Fibroblast of villous mesenchyme (primary cell): ENCODE measurements at places on chromosomes 5 and 9. TPM values are rescaled to one million over a fixed set of nuclear protein-coding genes. Genes with fewer than 3 reads are reported as not detected.

DNA sequence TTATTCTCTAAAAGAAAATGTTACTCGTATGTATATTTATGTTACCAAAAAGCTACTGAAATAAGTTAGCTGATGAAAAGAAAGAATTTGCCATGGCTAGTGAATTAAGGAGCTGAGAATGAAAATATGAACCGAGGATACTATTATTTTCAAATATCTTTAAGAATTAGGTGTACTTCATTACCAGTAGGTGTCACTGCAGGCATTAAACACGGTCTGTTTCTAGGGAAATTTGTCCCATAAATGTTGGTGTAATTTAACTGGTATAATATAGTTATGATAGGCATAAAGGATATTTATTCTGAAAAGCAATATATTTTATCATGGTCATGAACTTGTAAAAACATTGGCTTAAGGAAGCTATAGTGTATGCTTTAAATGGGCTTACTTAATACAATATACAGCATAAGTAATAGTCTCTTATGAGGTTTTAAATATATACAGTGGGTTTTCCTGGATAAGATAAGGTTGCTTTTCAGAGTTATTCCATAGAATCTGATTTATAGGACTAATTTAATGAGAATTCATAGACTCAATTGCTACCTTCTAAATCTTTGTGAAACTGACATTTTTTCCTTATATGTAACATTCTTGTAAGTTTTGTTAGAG, 72.4 kb upstream of the MPDZ start:
- DNase-seq = peak; percentile 74

DNA sequence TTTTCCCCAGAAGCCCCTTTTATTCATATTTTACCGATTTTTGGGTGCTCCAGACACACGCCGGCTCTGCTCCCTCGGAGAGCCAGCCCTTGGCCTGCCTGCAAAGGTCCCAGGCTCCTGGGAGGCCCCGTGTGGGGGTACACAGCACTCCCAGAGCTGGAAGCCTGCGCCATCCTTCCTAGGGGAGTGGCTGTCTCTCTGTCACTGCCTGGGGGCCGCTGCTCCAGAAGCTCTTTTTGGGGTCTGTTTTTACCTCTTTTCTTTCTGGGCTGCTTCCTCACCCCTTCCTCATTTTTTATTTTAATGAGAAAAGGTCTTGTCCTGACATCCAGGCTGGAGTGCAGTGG, 119.1 kb upstream of the COL5A1 start:
- no peak for DNase-seq

DNA sequence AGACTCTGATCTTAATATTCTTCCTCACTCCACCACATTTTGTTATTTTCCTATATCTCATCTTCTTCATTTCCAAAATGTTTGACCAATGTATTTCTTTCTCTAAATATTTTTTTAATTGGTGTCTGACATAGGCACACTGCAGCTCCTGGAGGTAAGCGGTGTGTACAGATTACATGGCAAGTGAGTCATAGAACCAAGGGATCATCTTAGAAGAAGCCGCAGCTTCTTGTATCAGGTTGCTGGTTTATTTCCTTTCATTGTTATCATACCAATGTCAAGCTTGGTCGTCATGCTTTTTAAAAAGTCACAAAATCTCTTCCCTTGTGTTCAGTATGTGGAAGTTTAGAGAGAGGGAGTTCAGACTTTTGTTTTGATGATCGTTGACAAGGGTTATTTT, 526.1 kb upstream of the CDH18 start:
- DNase-seq = no peak

DNA sequence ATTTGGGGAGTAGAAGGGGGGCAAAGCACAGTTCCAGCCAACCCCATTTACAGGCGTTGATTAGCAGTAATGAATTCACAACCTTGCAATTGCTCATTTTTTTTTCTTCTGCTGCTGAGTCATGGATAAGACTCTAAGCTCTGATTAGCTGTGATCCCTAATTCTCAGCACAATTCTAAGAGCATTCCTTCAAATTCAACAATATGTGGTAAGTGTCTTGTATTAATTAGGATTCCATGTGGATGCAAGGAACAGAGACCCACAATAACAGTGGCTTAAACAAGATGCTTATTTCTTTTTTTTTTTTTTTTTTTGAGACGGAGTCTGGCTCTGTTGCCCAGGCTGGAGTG, 133.4 kb downstream of the PALM2AKAP2 start:
- no peak for DNase-seq

DNA sequence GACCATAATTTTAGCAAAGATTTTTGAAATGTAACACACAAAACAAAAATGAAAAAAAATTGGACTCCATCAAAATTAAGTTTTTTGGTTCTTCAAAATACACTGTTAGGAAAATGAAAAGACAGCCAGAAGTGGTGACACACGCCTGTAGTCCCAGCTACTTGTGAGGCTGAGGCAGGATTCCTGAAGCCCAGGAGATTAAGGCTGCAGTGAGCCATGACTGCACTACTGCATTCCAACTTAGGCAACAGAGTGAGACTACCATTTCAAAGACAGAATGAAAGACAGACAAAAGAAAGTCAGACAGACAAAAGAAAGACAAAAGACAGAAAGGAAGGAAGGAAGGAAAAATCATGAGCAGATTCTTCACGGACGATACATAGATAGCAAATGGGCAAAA, 7.5 kb downstream of the DIAPH1 start:
- DNase-seq = no peak

DNA sequence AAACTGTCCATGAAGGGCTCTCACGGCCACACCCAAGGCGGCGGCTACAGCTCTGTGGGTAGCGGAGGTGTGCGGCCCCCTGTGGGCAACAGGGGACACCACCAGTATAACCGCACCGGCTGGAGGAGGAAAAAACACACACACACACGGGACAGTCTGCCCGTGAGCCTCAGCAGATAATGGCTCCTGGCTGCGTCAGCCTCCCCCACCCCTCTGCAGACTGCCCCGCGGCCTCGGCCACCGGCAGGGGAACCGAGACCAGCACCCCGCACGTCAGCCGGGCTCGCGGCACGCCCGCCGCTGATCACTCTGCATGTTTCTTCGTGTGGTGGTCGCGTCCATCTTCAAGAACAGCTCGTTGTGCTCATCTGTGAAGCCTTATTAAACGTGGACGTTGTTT, 41.5 kb downstream of the TENT4A start:
- no peak for DNase-seq

DNA sequence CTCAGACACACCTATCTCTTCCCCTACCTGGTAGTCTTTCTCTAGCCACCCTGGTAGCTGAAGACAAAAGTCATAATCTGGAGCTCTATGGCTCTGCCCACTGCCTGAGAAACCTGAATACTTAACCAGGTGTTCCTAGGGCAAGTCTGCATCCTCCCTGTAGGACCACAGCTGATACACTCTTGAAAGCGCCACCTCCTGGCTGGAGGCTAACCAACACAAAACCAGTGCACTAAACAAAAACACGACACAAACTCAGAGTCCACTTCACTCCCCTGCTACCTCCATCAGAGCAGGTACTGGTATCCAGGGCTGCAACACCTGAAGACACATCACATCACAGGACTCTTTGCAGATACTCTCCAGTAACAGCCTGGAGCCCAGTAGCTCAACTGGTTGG, 84.6 kb upstream of the ANXA1 start:
- DNase-seq = no peak

DNA sequence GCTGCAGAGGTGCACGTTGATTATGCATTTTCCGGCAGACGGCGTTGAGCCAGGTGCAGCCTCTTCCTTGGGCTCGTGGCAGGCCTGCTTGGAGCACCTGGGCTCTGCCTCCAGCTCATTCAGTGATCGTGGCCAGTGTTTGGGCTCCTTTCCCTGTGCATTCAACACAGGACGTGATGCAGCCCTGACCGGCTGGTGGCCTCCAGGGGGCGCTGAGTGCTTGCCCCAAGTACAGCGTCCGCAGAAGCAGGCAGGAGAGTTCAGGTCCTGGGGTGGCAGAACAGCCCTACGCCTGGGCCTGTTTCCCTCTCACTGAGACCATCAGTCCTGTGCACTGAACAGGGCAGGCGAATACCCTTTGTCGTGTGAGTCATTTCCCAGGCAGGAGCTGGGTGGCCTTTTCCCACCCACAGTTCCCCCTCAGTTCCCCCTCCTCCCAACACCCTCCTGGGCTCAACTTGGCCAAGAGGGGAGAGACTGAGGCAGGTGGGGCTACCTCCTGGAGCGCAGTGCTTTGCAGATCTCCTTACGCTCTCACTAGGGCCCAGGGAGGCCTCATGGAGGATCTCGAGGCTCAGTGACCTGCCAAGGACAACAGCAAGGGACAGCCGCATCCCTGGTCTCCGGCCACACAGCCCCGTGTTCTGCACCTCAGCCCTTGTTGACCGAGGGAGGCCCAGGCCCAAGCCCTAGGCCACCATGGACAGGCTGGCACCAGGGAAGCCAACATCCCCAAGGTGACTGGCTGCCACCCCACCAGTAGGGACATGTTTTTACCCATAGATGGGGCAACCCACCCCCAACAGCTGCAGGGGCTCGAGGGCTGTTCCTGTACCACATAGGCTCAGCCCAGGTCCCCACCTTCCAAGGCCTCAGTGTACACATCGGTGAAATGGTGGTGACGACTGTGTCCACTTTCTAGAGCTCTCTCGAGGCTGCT, 52.9 kb downstream of the LRSAM1 start:
- DNase-seq = peak; percentile 87

DNA sequence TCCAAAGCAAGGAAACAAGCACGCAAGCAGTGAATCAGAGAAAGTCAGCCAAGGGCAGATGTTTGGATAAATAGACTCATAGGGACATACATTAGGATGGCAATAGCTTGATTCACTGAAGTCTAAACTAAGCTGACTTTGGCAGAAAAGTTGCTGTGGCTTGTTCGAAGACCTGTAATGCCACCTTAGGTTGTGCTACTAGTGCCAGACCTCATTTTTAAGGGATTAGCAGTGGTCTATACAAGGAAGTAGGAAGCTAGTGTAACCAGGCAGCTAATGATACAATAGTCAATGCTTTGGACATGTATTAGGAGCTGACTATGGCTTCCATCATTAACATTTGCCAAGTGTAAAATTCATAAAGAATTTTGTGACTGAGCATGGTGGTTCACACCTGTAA, 63.1 kb downstream of the FCHO2 start:
- DNase-seq = no peak

DNA sequence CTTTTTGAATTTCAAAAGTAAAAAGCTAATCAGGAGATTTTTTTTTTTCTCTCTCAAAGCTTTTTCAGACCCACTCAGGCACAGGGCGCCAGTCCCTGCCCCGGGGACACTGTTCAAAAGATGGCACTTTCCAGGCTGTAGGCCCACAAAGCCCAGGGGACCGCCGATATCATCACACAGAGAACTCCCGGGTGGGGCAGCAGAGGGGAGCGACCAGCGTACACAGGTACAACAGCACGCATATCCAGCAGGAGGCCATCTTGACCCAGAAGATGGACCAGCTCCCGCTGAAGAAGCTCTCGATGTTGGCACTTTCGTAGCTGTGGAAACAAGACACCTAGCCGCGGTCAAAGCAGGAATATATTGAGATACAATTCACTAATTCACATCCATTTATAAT, 108.3 kb downstream of the THBS4 start:
- no peak for DNase-seq

DNA sequence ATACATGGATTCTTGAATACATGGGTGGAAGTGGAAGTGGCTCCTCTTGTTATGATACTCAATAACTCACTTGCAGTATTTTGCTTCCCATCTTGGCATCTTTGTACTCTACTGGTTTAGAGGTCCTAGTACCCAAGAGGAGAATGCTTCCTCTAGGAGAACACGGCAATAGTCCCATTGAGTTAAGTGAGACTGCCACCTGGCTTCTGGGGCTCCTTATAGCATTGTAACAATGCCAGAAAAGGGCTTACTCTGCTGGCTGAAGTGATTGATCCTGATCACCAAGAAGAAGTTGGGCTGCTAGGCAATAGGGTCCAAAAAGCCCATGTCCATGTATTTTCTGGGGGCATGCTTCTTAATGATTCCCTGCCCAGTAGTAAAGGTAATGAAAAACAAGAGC, 627.6 kb upstream of the SGCD start:
- no peak for DNase-seq

DNA sequence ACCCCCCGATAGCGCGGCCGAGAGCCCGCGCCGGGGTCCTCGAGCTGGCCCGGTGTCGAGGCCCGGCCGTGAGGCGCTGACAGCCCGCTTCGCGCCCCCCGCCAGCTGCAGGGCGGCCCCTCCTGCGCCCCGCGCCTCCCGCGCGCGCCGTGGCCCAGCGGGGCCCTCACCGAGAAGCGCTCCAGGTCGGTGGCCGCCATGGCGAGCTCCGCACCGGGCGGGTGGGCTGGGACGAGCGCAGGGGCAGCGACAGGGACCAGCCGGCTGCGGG, 166 bp downstream of the SEPTIN8 start:
- DNase-seq = no peak

DNA sequence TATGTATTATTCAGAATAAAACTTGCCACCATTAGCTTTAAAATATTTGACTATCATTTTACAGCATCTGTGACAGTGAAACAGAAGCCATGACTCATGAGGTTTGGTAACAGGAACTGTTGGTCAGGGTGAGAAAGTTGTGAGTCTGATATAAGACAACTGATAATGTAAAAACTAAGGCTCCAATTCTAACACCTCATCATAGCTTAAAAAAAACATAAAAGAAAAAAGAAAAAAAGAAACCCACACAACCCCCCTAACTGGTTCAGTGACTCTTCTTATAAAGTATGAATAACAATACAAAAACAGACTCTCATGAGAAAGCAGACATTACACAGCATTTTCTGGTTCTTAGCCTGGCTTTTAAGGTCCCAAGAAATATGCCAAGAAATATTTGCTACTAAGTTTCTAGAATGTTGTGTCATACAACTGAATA, 85.8 kb downstream of the MRPS27 start:
- DNase-seq = peak; percentile 76

DNA sequence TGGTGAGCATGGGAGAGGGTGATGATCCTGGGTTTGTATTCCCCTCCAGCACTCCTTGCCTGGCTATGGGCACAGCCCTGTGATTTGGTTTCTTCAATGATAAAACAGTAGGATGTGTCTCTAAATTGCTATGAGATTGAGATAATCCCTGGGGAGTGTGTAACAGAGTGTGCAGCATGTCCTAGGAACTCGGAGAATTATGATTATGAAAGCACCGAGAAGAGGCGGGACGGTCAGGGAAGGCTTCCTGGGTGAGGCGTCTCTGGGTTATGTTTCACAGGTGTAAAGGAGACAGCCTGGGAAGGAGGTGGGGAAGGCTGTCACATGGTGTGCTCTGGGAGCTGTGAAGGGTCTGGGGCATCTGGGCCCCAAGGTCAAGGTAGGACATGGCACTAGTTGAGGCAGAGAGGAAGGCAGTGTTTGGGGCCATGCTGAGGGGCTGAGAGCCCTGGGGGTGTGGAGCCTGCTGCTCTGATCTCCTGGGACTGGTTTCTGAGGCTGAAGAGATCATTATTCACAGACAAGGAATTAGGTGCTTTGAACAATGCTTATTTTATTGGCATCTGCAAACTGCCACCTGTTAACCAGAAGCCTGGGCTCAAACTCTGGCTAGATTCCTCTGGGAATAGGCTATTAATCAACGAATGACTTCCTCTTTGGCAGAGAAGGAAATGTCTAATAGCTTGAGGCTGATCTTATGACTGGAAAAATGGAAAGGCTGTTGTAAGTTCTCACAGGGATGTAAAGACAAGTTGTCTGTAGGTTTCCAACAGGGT, 73.8 kb upstream of the IL12B start:
- no peak for DNase-seq

- DNase-seq = peak; percentile 64
Measured at GRCh38 chr5:96235008-96235910, 197.8 kb downstream of the PCSK1 start.

PHF24 gene
- total RNA-seq = not detected in 2 replicates

PAX5 gene
- total RNA-seq = not detected in 2 replicates

OR1Q1 gene
- not detected in 2 replicates for total RNA-seq

GPR151 gene
- not detected in 2 replicates for total RNA-seq

MCC gene
- 25.4 and 37.6 TPM in 2 replicates for total RNA-seq

ZDHHC11B gene
- total RNA-seq = not detected in 2 replicates
